ENCODE measurements at places on chromosomes 4 and X.

DNA sequence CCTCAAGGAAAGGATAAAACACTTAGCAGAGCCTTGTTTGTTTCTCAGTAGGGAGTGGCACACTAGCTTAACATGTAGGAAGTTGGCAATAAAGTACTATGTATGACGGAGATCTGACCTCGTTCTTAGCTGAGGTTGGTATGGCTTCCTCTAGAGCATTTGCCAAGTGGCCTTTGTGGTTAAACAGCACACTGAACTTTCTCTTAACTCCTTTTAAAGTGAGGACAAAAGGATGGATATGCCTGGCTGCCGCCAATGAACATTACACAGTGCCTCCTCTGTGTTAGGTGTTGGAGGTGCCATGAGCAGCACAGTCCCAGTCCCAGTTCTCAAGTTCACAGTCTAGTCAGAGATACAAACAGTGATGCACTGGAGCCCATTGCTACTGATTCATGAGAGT lies 54.4 kb downstream of the VGLL1 start:
- no peak for DNase-seq

GRCh38 chr4:172851534-172851933 lies 317.1 kb upstream of the GALNT7 start:
- no peak for DNase-seq

- no peak for DNase-seq
These were observed 53.7 kb downstream of the GPM6A start for GRCh38 chr4:175758050-175759024.

DNA sequence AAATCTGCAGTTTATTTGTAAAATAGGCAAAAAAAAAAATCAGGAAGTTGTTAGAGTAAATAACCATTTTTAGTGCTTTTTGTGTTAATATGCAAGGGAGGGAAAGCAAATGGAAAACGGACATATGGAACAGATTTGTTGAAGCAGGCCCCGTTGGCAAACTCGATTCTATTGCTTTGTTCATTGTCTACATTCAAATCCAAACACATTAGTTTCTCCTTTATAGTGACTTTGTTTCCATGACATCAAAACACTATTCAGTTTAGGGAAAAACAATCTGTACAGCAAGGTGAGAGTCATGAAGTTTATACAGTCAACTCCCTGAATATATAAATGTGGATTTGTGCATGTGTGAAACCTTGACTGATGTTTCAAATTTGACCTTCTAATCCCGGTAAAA lies 142.2 kb downstream of the FAM47A start:
- DNase-seq = no peak

Measured in stimulated activated CD8-positive, alpha-beta memory T cell treated with anti-CD3 and anti-CD28 coated beads, Interleukin-15, amount 100 ng/mL, for 24 hours (primary cell).